ENCODE measurements at places on chromosomes 1 and 21.

- no peak for DNase-seq
Observed at GRCh38 chr1:31618916-31619846, 1.7 kb downstream of the HCRTR1 start.

GRCh38 chr1:39777306-39777705, 6.2 kb upstream of the OXCT2 start:
- no peak for DNase-seq

GRCh38 chr1:8343464-8344001, 25.6 kb downstream of the SLC45A1 start:
- peak; percentile 98 for DNase-seq

DNA sequence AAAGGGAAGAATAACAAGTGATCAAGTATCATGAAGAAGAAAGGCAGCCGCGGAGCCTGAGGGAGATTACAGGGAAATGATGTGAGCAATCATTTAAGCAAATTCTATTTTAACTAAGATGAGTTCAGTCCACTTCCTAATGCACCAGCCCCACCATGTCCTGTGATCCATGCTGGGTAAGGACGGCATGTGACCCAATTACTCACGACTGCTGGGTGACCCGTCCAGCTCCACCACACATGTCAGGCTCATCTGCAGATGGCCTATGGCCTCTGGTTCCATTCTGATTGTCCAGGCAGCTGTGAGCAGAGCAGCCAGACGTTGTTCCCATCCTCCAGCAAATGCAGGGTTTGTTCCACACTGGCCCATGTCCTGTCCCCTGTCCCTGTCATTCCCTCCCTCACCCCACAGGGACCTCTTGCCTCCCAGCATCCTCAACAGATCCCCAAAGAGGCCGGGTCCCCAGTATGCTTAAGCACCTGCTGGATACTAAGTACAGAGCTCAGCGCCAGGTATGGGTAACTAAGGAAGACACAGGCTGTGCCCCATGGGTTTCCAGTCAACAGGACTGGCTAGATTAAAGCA, 87.9 kb downstream of the MATN1 start:
- DNase-seq: no peak

GRCh38 chr1:58597076-58597475, 20.0 kb upstream of the TACSTD2 start:
- no peak for DNase-seq

DNA sequence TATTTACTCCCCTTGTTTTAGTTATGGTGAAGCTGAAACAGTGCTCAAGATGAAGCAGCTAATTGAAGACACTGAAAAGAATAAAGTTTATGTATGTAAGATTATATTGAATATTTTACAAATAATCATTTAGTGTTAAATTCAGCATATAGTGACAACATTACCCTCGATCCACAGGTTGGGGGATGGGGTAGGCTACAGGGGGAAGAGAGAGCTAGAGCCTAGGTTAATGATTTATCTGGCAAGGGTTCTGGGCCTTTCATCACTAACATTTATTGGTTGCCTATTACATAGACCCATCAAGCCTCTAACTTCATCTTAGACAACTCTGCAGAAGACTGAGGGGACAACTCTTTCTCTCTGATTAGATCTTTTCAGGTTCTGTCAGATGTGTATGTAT, 21.3 kb downstream of the ZCCHC17 start:
- DNase-seq: no peak

DNA sequence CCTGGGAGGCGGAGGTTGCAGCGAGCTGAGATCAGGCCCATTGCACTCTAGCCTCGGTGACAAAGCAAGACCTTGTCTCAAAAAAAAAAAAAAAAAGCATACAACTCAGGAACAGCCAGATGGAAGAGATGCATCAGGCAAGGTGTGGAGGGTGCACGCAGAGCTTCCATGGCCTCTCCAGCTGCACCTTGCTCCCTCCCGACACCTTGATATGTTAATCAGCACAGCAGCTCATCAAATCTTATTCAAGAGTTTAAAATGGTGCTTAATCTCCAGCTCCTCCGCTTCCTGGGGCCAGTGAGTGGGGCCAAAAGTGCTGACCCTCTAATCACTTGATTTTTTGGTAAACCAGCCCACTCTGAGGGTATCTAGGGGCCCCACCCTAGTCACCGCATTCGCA, 29.3 kb upstream of the FAM89A start:
- no peak for DNase-seq

DNA sequence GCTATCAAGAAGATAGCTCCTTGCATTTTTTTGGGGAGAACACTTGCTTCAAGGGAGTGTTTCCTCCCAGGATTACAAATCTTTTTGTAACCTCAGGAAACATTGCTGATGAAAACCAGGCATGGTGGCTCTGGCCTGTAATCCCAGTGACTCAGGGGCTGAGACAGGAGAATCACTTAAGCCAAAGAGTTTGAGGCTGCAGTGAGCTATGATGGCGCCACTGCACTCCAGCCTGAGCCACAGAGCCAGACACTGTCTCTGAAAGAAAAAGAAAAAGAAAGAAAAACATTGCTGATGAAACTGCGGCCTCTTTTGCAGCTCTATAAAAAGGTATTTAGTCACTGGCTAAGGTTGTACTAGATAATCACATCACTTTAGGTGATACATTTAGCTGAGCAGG, 7.3 kb downstream of the RNU1-2 start:
- peak; percentile 48 for DNase-seq

GRCh38 chr1:86169625-86170024, 13.1 kb upstream of the COL24A1 start:
- DNase-seq: no peak

DNA sequence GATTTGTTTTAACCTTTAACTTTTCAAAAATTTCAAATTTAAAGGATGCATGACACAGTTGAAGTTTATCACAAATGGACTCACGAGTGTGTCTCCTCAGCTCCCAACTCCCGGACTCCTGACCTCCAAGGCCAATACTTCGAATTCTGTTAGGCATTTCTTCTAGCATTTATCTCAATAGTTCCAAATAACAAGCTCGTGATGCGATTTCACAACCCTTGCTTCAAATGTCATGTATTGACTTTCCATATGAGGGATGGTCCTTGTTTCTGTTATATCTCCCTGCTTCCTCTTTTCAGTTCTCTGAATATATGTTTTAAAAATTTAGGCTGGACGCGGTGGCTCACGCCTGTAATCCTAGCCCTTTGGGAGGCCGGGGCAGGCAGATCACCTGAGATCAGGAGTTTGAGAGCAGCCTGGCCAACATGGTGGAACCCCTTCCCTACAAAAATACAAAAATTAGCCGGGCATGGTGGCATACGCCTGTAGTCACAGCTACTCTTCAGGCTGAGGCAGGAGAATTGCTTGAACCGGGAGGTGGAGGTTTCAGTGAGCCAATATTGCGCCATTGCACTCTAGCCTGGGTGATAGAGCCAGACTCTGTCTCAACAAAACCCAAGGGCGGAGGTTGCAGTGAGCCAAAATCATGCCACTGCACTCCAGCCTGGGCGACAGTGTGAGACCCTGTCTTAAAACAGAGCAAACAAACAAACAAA, 52.0 kb upstream of the TINAGL1 start:
- DNase-seq: no peak

- DNase-seq: no peak
Observed at GRCh38 chr1:8915446-8915845, 30.2 kb upstream of the CA6 start.
